ENCODE measurements at places on chromosomes 6 and 20. TPM values are rescaled to one million over a fixed set of nuclear protein-coding genes. Genes with fewer than 3 reads are reported as not detected.

TBX18 gene
- 16.0 TPM for total RNA-seq

CGA gene
- 0.48 TPM for total RNA-seq

MUC21 gene
- not detected for total RNA-seq

AIF1 gene
- not detected for total RNA-seq

HLA-DRB1 gene
- total RNA-seq, result not detected

CNR1 gene
- total RNA-seq, result 0.46 TPM

ISM1 gene
- 0.26 TPM for total RNA-seq

LGSN gene
- total RNA-seq, result 2.3 TPM

CRISP2 gene
- total RNA-seq, result not detected

CFAP206 gene
- 0.73 TPM for total RNA-seq

HLA-A gene
- total RNA-seq, result 137 TPM

CALHM4 gene
- not detected for total RNA-seq

MCHR2 gene
- total RNA-seq, result not detected

MOCS1 gene
- 2.2 TPM for total RNA-seq

DCDC2 gene
- 2.5 TPM for total RNA-seq

PGC gene
- total RNA-seq, result not detected

GNRH2 gene
- total RNA-seq, result 0.31 TPM

DNAAF9 gene
- total RNA-seq, result 5.5 TPM

SRXN1 gene
- total RNA-seq, result 237 TPM

ADAM33 gene
- not detected for total RNA-seq

TRIM10 gene
- total RNA-seq, result not detected

ZSCAN26 gene
- total RNA-seq, result 5.7 TPM

ENTPD6 gene
- 139 TPM for total RNA-seq

NKX2-4 gene
- total RNA-seq, result not detected

PI16 gene
- total RNA-seq, result not detected

SAMD5 gene
- total RNA-seq, result 0.48 TPM

MACROD2 gene
- 0.74 TPM for total RNA-seq

SUMO4 gene
- total RNA-seq, result not detected

DPPA5 gene
- total RNA-seq, result not detected

MSH5 gene
- 12.4 TPM for total RNA-seq

KHDC1L gene
- 0.38 TPM for total RNA-seq

CAGE1 gene
- total RNA-seq, result not detected

ULBP3 gene
- total RNA-seq, result 2.9 TPM

NOTCH4 gene
- total RNA-seq, result 0.74 TPM
